ENCODE measurements at places on chromosomes 6 and 20.
A peak's percentile ranks its signal among the peaks of the same experiment; 100 is the strongest.

DNA sequence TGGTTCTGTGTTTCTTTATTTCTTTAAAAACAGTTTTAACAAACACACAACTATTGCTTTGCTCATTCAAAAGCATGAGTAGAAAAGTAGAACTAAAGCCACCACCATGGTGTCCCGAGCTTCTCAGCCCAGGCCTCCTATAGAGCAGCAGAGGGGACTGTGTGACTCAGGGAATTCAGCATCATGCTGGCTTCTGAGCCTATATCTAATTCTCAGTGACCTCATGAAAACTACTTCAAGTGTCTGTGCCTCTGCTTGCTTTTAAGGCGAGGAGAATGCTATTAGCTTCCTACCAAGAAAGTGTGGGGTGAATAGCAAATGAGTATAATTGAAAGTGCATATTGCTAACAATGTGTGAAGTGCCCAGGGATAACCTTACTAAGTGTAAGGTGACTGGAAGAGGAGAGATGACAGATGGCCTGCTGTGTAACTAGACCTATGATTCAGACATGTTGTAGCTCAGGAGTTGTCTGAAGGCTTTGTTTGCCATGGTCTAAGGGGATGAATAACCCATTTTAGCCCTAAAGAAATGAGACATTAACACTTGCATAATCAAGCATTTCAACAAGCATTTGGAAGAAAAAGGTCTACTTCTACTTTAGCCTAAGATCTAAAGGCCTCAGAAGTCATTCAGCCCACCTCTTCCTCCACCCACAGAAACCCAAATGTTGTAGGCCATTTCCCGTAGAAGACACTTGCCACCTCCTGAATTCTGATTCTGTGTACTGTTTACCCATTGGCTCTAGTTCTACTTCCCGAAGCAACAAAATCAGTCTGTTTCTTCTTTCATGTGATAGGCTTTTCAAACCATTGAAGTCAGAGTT lies 121.5 kb upstream of the ARG1 start:
- no peak for DNase-seq

- DNase-seq: peak; percentile 65
Measured at GRCh38 chr6:101396548-101397173, 3.2 kb downstream of the GRIK2 start.

GRCh38 chr6:74939151-74939708 lies 266.6 kb downstream of the COL12A1 start:
- DNase-seq: peak; percentile 15

DNA sequence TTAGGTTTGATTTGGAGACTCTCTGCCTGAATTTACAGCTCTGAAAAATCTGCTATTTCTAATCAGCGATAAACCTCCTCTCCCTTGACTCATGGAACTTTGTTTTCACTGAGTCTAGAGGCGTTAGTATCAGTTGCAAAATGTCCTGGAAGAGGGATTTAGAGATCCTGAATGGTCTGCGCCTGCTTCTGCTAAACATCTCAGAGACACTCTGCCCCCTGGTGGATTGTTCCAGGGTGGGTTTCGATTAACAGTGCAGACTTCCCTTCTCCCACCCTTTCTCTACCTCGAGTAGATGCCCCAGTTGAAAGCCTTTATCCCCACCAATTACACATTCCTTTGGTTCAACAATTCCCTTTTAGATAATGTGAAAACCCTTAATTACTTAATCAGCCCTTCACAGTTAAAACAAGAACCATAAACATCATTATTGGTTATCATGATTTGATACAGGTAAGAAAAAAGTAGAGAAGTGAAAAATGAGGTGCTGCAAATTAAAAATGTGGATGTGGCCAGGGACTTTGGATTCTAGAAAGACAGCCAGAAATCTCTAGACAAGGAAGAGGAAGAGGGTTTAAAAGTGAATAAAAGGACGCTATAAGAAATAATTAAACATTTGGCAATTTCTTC lies 5.5 kb downstream of the HTR1B start:
- DNase-seq: peak; percentile 93

DNA sequence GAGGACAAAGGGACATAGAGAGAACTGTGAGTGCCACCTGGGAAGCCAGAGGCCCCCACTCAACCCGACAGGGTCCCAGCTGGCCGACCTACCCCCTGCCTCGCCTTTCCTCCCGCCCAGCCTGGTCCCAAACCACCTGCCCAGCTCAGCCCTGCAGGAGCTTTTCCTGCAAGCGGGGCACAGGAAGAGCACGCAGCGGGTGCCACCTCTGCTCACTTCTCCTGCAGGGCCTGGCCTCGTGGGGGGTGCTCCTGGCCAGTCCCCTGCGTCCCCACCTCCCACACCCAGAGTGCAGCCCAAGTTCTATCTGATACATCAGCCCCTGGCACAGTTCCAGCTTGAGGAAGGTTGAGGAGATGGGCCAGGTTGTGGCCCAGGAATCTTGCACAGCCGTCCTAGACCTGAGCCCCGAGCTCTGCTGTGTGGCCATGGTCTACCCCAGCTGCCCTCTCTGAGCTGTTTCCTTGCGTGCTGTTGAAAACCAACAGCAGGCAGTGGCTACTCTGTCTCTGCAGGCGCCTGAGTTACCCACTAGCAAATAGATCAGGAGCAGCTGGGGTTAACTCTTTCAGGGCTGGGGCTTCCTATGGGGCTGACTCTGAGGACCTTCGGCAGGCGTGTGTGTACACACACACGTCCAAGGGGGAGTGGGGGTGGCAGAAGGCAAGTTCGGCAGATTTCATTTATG lies 1.7 kb downstream of the NECAB3 start:
- no peak for DNase-seq

DNA sequence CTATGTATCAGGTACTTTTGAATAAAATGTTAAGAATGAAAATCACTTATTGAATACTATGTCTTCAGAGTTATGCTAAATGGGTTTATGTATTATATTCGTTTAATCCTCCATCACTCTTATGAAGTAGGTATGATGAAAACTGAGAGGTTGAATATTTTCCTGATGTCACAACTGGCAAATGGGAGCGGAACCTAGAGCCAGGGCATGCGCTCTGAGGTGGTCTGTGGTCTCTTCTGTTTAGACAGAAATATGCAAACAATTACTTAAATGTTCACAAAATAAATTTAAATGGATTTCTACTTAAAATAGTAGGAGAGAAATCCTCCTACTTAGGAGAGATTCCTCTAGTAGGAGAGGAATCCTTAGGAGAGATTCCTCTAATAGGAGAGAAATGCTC lies 21.3 kb upstream of the UTRN start:
- no peak for DNase-seq

DNA sequence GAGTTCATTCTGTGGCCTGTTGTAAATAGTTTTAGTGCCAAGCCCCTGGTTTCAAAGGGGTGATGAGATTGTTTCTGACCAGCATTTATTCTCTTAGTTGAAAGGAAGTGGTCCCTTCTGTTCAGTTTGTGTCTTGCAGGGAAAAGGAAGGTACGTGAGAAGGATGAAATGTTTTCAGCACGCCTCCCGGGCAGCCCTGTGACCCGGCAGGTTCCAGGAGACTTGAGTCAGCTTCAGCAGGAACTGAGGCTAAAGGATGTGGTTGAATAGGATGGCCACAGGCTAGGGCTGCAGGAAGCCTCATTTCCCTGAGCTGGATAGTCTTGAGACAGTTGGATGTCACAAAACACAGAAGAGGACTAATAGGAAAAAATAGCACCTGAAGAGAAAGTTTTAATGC lies 132.4 kb upstream of the SYNDIG1 start:
- peak; percentile 80 for DNase-seq

- DNase-seq: no peak
Measured at GRCh38 chr6:135789375-135790050, 62.0 kb upstream of the PDE7B start.

DNA sequence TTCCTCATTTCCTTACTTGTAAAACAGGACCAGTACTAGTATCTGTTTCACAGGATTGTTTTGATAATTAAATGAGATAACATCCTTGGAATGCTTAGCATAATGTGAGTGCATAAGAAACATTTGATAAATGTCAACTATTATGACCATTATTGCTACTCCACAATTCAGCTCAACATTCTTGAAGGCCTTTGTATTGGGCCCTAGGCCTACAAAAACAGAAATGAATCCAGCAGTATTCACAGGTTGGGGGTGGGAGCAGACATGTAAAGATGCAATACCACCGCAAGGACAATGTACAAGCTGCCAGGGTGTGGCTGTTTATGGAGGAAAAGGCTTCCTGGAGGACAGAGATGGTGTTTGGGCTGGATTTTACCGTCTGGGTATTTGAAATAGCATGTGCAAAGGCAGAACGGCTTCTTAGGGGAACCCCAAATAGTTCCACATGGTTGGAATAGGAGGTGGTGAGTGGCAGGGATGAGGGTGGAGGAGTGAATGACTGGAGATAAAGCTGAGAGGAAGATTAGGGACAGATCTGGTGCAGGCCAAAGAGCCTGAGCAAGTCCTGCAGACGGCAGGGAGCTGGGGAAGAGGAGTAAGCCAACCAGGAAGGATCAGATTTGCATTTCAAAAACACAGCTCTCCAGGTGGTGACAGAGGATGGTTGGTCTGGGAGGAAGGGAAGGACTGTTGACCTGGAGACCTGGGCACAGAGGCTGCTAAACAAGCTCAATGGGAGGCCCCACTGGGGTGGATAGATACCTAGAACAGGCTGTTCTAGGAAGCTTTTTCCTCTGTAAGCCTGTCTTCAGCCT lies 57.0 kb upstream of the EPB41L1 start:
- DNase-seq: peak; percentile 69

DNA sequence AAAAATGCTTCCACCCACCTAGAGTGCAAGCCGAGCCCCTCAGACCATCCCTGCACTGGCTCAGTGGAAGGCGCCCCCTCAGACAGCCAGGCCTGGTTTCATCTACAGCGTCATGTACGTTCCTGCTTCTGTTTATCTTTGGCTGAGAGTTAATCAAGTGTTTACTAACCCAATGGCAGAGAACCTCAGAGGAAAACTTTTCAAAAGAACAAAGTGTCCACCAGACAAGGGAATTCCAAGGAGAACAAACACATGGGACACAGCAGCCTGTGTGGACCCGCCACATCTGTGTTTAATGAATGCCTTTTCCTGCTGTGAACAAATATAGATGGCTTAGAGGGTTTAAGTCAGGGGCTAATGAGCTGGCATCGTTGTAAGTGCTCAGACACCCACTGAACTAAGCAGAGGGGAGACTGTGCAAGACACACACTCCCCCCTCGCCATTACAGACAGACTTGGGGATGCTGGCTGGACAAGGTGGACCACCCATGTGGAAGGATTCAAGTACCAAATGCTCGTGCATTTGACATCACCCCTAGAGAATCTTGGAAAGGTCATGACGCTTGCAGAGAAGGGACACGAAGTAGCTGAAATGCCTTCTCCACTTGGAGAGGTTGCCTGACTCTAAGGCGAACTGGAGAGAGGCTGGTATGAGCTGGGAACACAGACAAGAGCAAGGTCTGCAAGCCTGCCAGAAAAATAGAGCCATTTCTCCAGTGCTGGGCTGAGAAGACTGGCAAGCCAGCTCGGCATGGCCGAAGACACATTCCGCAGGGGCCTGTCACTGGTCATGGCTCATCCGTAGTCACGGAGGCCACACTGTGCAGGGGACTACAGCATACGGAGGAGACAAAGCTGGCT lies 53.5 kb upstream of the NXT1 start:
- peak; percentile 40 for DNase-seq

DNA sequence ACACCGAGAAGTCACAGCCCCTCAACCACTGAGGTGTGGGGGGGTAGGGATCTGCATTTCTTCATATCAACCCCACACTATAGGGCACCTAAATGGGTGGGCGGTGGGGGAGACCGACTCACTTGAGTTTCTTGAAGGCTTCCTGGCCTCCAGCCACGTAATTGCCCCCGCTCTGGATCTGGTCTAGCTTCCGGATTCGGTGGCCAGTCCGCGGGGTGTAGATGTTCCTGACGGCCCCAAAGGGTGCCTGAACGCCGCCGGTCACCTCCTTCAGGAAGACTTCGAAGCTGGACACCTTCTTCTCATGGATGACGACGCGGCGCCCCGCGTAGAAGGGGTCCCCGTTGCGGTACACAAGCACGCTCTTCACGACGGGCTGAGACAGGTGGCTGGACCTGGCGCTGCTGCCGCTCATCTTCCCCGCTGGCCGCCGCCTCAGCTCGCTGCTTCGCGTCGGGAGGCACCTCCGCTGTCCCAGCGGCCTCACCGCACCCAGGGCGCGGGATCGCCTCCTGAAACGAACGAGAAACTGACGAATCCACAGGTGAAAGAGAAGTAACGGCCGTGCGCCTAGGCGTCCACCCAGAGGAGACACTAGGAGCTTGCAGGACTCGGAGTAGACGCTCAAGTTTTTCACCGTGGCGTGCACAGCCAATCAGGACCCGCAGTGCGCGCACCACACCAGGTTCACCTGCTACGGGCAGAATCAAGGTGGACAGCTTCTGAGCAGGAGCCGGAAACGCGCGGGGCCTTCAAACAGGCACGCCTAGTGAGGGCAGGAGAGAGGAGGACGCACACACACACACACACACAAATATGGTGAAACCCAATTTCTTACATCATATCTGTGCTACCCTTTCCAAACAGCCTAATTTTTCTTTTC lies at the start of gene DCDC2:
Gene DCDC2, minus strand, starts transcription at position 724 of the 883 bp plus-strand sequence. Its CDS starts 309 bp downstream, at position 415.
- no peak for DNase-seq

DNA sequence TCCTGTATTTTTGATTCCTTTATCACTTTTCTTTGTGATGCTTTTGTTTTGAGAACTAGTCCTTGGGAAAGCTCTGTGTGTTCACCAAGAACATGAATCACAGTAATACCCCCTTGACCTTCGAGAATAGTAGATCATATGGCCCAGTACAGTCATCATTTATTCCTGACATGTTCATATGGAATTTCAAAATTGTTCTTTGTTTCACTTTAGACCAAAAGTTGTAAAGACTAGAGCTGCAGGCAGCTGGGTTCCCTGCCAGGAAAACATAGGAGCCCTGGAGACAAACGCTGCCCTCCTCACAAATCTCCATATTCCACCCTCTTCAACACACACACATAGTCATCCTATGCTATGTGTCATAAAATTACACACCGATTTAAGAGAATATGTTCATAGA lies 621.2 kb upstream of the EYS start:
- DNase-seq: peak; percentile 1

- DNase-seq: no peak
Measured at GRCh38 chr20:54048891-54049545, 21.4 kb downstream of the BCAS1 start.

GRCh38 chr6:25788305-25788922 lies 33.9 kb downstream of the SLC17A4 start:
- DNase-seq: peak; percentile 12

DNA sequence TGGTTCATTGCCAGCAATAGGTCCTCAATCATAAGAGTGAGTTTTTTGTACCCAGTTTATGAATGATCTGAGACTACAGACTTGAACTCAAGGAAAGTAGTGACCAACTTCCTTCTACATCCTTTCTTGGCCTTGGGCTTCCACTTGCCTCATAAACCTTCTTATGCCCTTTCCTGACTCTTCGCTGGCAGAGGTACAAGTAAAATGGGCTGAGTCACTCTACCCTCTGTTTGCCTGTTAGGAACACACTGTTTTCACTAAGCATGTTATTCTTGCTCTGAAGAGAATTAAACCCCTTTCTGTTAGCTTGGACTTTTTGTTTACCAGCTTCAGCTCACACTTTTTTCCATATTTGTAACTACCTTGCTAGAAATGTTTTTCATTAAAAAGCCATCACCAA lies 74.4 kb downstream of the PKHD1 start:
- no peak for DNase-seq

GRCh38 chr6:68040312-68040778 lies 594.7 kb upstream of the ADGRB3 start:
- DNase-seq: no peak

- no peak for DNase-seq
Measured at GRCh38 chr6:122429323-122429722, 29.9 kb downstream of the HSF2 start.

- DNase-seq: no peak
Measured at GRCh38 chr20:41135187-41135887, 2.0 kb upstream of the PLCG1 start.
